Left renal pelvis (tissue), 4 donors: ENCODE measurements at places on chromosomes 13 and 19. TPM values are rescaled to one million over a fixed set of nuclear protein-coding genes. Genes with fewer than 3 reads are reported as not detected.

DNA sequence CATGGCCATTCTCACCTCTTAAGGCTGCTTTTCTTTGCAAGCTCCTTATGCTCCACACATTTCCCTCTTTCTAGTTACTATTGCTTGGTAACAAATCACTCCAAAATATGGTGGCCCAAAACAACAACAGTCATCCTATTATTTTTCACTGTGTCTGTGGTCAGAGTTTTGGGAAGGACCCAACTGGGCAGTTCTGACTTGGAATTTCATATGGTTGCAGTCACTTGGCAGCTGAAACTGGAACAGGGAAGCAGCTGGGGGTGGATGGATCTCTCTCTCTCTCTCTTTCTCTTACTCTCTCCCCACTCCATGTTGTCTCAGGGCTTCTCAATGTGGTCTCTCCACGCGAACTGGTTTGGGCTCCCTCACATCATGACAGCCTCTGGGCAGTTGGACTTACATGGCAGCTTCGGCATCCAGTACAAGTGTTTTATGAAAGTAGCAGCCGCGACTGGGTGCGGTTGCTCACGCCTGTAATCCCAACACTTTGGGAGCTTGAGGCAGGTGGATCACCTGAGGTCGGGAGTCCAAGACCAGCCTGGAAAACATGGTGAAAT is 39.6 kb downstream of the NUMBL start:
- DNase-seq, result no peak

DNA sequence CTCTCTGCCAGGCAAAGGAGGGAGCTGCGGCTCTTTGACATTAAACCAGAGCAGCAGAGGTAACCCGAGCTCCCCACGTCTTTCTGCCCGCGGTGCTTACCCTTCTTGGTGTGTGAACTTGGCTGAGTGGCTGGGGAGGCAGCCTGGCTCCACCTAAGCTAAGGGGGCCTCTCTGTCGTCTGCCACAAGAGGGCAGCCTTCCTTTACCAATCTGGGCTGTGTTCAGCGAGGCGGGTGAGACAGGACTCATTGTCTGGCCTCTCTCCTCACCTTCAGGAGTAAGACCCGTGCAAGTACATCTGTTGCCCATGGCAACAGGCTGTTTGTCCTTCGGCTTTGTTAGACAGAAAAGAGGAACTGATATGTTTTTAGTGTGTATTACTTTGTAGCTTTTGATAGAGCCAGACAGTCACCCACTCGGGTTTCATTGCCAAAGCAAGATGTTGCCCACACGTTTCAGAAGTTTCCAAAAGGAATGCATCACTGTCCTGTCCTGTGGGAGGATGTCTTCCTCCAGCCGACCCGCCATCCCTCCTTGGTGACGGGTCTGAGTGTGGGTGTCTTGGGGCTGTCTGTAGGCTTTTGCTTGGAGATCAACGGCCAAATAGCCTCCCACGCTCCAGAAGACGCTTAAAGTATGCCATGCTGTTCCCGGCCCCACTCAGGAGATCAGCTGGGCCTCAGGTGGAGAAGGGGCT is 4.6 kb downstream of the POP4 start:
- no peak for DNase-seq

DNA sequence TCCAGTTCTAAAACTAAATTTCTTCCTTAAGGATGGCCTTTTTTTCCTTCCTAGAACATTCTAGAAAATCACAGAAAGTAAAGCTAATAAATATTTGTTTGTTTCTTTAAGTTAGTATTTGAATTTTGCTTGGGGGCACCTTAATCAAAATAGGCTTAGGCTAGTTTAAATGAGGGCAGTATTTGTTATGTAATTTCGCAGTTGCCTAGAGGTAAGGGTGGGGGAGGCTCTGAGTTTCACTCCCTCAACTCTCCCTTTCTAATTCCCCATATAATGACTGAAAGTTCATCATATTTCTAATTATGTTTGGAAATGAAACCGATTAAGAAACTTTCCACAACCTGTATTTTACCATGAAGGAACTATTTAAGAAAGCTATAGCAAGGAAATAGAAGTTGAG is 40.6 kb downstream of the PCDH17 start:
- DNase-seq, result no peak

DNA sequence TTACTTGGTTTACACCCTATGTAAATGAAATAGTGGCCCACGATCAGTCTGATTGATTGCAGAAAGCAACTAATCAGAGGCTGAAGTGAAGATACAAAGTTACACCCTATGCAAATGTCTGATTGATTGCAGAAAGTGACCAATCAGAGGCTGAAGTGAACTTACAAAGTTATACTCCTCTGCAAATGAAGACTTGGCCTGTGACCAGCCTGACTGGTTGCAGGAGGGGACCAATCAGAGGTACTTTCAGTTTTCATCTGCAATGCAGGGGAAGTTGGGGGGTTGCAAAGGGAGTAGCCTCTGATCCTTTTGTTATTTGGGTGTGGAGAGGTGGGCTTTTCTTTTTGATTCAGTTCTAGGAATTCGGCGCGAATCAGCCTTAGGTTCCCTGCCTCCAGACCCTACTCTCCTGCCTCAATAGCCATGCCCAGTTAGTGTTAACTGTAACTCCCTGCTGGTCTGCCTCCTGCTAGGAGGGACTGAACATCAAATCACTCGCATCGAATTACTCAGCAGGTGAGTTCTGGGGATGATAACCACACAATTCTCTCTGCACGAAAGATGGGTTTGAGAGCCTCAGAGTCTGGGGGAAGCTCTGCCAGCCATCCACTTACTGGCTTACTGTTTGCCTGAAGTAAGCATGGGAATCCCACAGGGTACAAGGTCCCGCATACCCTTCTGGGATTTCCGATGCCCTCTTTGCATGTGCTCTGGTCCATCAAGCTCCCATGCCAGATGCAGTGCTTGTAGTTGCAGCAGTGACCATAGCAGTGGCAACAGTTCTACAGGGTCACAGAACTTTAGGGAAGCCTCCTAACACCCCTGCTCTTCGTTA is 7.5 kb downstream of the ARL11 start:
- DNase-seq, result peak; percentile 42

DNA sequence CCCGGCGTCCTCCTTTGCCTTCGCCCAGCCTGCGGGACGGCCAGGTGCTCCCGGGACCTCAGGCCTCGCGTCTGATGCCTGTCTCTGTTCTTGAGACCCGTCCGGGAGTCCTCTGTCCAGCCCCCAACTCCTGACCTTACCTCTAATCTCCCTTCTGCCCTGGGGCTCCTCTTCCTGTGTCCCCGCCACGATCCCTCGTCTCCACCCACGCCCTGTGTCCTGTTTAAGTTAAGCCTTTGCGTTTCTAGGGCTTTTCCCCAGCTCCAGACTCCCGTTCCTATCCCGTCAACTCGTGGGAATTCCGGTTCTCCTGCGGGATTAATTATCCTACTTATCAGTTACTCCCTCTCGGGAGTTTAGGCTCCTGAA is 686 bp downstream of the LENG8 start:
- no peak for DNase-seq

GRCh38 chr19:8163759-8164158 is 14.4 kb upstream of the FBN3 start:
- DNase-seq, result no peak

SBK3 gene
- polyA plus RNA-seq, result not detected

CCL25 gene
- 0.47 TPM for polyA plus RNA-seq
